ENCODE measurements at places on chromosomes 7 and 10. TPM values are rescaled to one million over a fixed set of nuclear protein-coding genes. Genes with fewer than 3 reads are reported as not detected.
A peak's percentile ranks its signal among the peaks of the same experiment; 100 is the strongest.

DNA sequence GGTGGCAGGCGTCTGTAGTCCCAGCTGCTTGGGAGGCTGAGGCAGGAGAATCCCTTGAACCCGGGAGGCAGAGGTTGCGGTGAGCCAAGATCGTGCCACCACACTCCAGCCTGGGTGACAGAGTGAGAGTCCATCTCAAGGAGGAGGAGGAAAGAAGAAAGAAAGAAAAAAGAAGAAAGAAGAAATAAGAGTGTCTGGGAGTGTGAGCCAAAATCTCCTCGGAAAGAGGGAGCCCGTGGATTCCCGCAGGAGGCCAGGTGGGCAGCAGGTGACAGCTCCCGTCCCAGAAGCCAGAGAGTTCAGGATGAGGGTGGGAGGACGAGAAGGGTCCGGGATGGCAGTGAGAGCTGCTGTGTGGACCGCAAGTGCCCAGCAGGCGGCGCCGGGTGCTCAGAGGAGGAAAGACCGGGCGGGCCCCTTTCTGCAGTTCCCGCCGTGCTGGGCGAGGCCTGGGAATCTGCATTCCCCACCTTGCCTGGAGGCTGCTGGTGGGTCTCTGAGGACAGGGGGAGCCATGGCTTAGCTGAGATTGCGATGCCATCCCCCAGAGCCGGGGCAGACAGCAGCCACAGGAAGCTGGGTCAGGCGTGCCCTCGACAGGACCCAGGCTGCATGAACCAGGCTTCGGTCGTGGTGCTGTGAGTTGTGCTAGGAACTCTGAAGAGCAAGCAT, 17.1 kb upstream of the AMZ1 start:
- peak; percentile 47 for DNase-seq
- no peaks in the 10 kb centered on the region for H3K36me3 ChIP-seq
- no peak overlapping the region for H3K27ac ChIP-seq

GRCh38 chr7:67463316-67463715, 466.7 kb downstream of the TYW1 start:
- peaks cover 3% of the 10 kb centered on the region for H3K4me1 ChIP-seq
- no peak overlapping the region for H3K4me3 ChIP-seq
- H3K27me3 ChIP-seq, result peaks cover 6% of the 10 kb centered on the region
- H3K36me3 ChIP-seq, result no peaks in the 10 kb centered on the region

DNA sequence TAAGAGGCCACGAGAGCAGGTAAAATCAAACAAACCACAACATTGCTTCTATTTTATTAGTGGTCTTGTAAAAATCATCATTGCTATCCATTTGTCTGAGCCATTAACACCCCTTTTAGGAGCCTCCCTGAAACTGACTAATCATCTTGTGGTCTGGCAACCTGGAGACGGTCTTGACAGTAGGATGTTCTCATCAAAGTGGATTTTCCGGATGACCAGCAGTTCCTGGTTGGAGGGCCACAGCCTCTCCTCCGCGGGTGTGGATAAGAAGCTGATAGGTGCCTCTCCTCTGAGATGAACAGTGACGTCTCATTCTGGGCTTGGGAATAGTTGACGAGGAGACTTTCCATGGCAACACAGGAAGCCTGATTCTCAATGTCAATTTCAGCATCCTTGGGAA, 490.7 kb downstream of the TYW1 start:
- no peak overlapping the region for H3K27ac ChIP-seq
- H3K4me3 ChIP-seq, result no peak overlapping the region
- no peak for DNase-seq

- DNase-seq, result no peak
- H3K27ac ChIP-seq, result no peak overlapping the region
- no peaks in the 10 kb centered on the region for H3K4me1 ChIP-seq
- H3K36me3 ChIP-seq, result peaks cover 3% of the 10 kb centered on the region
- peaks cover 17% of the 10 kb centered on the region for H3K27me3 ChIP-seq
Observed at GRCh38 chr10:61786728-61787127, 114.8 kb upstream of the ARID5B start.

- no peak for DNase-seq
- H3K27ac ChIP-seq, result no peak overlapping the region
- H3K4me1 ChIP-seq, result peaks cover 4% of the 10 kb centered on the region
- H3K27me3 ChIP-seq, result no peaks in the 10 kb centered on the region
- no peak overlapping the region for H3K4me3 ChIP-seq
Observed at GRCh38 chr10:4101918-4102654, 317.1 kb upstream of the KLF6 start.

- H3K36me3 ChIP-seq, result peaks cover 2% of the 10 kb centered on the region
- no peak for DNase-seq
- peaks cover 14% of the 10 kb centered on the region for H3K4me1 ChIP-seq
- H3K27ac ChIP-seq, result no peak overlapping the region
Observed at GRCh38 chr7:150903606-150904005, 51.3 kb downstream of the AOC1 start.

DNA sequence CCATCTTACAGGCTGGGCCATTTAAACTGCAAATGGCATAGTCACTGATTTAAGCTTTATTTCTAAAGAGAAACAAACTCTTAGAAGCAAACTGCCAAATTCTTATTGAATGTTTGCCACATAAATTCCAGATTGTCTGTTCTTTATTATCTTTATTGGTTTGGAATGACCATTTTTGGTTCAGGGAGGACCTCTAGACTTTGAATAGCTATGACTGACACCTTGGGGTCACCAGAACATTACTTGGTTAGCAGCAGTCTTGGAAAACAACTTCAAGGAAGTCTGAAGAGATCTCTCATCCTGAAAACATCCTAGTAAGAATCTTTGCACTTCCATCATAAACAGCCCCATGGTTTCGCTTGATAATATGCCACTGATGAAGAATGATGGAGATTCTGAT, 197.1 kb downstream of the SUGCT start:
- DNase-seq, result no peak
- H3K4me1 ChIP-seq, result peaks cover 3% of the 10 kb centered on the region
- H3K27ac ChIP-seq, result no peak overlapping the region
- peaks cover 5% of the 10 kb centered on the region for H3K27me3 ChIP-seq
- no peaks in the 10 kb centered on the region for H3K36me3 ChIP-seq

- no peaks in the 10 kb centered on the region for H3K4me1 ChIP-seq
- no peak overlapping the region for H3K27ac ChIP-seq
- no peaks in the 10 kb centered on the region for H3K36me3 ChIP-seq
- DNase-seq, result no peak
- no peak overlapping the region for H3K4me3 ChIP-seq
- H3K27me3 ChIP-seq, result no peaks in the 10 kb centered on the region
Observed at GRCh38 chr7:137074391-137075030, 206.1 kb downstream of the CHRM2 start.

C10orf67 gene
- not detected for total RNA-seq

DNA sequence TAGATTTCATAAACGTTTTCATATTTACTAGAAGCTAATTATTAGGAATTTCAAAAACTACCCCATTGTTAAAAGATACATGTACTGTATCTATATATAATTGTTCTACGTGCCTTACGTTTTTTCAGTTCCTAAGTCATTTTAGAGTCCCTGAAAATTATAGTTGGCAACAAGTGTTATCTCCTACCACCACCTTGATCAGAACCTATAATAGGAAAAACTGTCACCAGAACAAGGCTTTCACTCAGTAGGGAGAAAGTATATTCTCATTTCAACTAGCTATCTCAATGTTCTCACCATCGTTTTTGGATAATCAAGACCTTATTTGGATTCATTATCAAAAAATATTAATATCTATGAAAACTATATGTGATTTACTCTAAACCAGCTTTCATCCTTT, 107.7 kb downstream of the CPEB3 start:
- DNase-seq, result no peak
- H3K27me3 ChIP-seq, result no peaks in the 10 kb centered on the region
- H3K27ac ChIP-seq, result no peak overlapping the region

DNA sequence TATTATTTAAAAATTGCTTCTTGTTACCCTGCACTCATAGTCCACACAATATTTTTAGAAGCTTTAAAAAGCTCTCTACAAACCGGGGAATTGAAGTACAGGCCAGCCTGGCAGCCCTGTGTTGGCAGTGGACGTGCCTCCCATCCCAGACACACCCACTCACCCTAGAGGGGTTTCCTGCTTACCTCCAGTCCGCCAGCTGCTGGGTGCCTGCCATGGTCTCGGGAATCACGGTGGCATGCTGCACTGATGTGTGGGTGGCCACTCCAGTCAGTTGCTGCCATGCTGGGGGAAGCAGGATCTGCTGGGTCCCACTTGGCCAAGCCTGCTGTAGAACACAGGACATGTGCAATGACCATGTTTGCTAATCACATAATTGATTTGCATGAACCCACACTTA, 80.4 kb downstream of the CLEC2L start:
- H3K4me3 ChIP-seq, result no peak overlapping the region
- H3K27ac ChIP-seq, result no peak overlapping the region
- H3K36me3 ChIP-seq, result peaks cover 12% of the 10 kb centered on the region
- no peaks in the 10 kb centered on the region for H3K27me3 ChIP-seq
- no peaks in the 10 kb centered on the region for H3K4me1 ChIP-seq
- no peak for DNase-seq

- DNase-seq, result no peak
- H3K4me3 ChIP-seq, result no peak overlapping the region
- H3K27me3 ChIP-seq, result no peaks in the 10 kb centered on the region
- H3K36me3 ChIP-seq, result peaks cover 2% of the 10 kb centered on the region
Observed at GRCh38 chr10:369684-370448, 234.6 kb downstream of the ZMYND11 start.

GRCh38 chr10:112227331-112227987, 43.9 kb upstream of the GPAM start:
- H3K27me3 ChIP-seq, result peaks cover 55% of the 10 kb centered on the region
- H3K4me3 ChIP-seq, result no peak overlapping the region
- no peak for DNase-seq
- H3K36me3 ChIP-seq, result no peaks in the 10 kb centered on the region

DNA sequence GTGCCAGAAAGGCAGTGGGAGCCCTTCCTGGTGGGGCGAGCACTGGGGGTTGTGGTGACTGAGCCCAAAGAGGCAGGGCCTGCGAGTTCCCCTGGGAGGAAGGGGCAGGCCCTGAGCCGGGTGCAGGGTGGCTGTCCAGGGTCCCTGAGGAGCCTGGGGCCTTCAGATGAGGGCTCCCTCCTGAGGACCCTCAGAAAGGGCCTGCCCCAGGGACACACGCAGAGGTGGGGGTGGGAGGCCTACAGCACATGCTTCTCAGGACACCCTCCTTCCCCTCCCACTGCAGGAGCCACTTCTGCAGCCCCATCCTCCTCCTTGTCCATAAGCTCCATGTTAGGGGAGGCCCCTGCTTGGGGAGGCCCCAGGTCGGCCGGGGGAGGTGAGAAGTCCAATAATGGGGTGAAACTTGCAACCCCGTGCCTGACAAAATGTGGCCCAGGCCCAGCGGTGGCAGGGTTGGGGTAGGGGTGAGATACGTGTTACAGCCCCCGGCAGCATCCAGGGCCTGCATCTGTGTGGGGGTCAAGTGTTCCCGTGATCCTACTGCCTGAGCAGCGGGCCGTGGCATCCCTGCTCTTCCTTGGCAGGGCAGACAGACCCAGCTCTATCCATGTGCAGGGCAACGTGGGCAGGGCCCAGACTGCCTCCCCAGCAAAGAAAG, 31.8 kb upstream of the RET start:
- no peak for DNase-seq
- H3K4me1 ChIP-seq, result peaks cover 4% of the 10 kb centered on the region
- H3K27me3 ChIP-seq, result peaks cover 39% of the 10 kb centered on the region
- H3K4me3 ChIP-seq, result no peak overlapping the region
- no peaks in the 10 kb centered on the region for H3K36me3 ChIP-seq

AS3MT gene
- not detected for total RNA-seq

GRCh38 chr10:132141526-132142395, 45.0 kb upstream of the DPYSL4 start:
- H3K36me3 ChIP-seq, result no peaks in the 10 kb centered on the region
- peak; percentile 5 for DNase-seq
- peaks cover 12% of the 10 kb centered on the region for H3K27me3 ChIP-seq
- H3K27ac ChIP-seq, result no peak overlapping the region
- H3K4me3 ChIP-seq, result no peak overlapping the region
- H3K4me1 ChIP-seq, result peaks cover 2% of the 10 kb centered on the region

DNA sequence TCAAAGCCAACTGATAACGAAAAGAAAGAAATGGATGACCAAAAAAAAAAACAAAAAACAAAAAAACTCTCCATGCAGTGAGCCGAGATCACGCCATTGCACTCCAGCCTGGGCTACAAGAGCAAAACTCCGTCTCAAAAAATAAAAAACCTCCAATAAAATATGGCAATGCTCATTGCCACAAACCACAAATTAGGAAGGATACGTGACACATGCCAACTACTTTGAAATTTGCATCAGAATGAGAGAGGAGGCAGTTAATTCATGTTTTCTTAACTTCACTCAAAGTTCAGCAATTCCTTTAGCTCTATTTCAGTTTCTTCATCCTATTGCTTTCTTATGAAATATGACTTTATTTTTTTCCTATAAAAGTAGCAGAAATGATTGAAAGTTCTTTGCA, 398.1 kb upstream of the C7orf33 start:
- DNase-seq, result no peak
- no peak overlapping the region for H3K4me3 ChIP-seq
- H3K27ac ChIP-seq, result no peak overlapping the region
- peaks cover 26% of the 10 kb centered on the region for H3K27me3 ChIP-seq
- no peaks in the 10 kb centered on the region for H3K4me1 ChIP-seq
- no peaks in the 10 kb centered on the region for H3K36me3 ChIP-seq

DNA sequence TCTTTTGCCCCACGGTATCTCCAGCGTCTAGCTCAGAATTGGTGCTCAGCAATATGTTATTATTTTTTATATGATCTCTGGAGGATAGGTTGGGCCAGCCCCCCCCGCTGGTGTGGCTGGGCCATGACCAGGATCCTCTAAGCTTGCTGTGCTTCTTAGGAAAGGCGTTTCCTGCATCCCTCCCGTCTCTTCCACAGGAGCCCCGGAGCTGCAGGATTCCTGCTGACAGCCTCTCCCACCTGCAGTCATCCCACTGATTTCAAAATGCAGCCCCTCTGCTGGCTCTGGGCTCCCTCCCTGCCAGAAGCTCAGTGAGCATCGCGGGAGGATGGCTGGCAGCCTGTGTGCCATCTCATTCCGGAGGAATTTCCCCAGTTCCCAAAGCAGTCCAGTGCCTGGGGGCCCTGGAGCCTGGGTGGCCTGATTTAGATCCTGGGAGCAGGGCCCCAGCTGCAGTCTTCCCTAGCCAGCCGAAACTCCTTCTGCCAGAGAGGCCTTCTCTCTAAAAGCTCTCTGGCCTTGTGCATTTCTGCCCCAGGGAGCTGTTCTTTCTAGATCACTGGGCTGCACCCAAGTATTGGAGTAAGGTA, 21.8 kb upstream of the GOLGA7B start:
- peaks cover 23% of the 10 kb centered on the region for H3K4me1 ChIP-seq
- H3K27ac ChIP-seq, result peak overlapping the region; percentile 80
- H3K27me3 ChIP-seq, result peaks cover 6% of the 10 kb centered on the region
- peaks cover 2% of the 10 kb centered on the region for H3K36me3 ChIP-seq

DOCK1 gene
- total RNA-seq, result 0.76 TPM

All from T-helper 17 cell (primary cell).